ENCODE measurements at places on chromosomes 1 and 21. TPM values are rescaled to one million over a fixed set of nuclear protein-coding genes. Genes with fewer than 3 reads are reported as not detected.
A peak's percentile ranks its signal among the peaks of the same experiment; 100 is the strongest.

The IGSF21 gene
- 1.2 TPM for total RNA-seq

The DISP1 gene
- 11.6 TPM for total RNA-seq

The GLMN gene
- 9.1 TPM for total RNA-seq

- DNase-seq = no peak
Observed at GRCh38 chr1:45840704-45841103, 37.3 kb downstream of the MAST2 start.

DNA sequence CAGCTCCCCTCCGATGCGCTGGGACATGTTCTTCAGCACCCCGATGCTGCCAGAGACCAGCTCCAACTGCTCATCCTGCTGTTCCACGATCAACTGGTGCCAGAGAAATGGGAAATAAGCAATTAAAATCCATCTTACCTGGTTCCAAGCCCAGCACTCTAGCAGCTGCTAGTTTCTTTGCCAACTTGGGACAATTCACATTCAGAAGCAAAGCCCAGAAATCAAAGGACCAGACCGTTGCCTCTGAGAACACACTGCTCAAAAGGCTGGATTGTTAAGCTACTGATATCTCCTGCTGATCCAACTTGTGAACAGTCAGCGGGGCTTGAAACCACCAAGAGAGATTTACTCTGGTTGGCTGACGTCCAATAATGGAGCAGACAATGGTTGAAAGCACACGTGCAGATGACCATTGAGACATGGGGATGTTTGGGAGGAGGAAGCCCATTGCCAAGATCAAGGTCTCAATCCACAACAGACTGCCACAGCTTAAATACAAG is 34.4 kb downstream of the STX6 start:
- peak; percentile 85 for DNase-seq

- DNase-seq = no peak
Observed at GRCh38 chr1:1862905-1863547, 27.9 kb downstream of the GNB1 start.

- DNase-seq = no peak
Observed at GRCh38 chr1:183516725-183517124, 44.4 kb downstream of the SMG7 start.

DNA sequence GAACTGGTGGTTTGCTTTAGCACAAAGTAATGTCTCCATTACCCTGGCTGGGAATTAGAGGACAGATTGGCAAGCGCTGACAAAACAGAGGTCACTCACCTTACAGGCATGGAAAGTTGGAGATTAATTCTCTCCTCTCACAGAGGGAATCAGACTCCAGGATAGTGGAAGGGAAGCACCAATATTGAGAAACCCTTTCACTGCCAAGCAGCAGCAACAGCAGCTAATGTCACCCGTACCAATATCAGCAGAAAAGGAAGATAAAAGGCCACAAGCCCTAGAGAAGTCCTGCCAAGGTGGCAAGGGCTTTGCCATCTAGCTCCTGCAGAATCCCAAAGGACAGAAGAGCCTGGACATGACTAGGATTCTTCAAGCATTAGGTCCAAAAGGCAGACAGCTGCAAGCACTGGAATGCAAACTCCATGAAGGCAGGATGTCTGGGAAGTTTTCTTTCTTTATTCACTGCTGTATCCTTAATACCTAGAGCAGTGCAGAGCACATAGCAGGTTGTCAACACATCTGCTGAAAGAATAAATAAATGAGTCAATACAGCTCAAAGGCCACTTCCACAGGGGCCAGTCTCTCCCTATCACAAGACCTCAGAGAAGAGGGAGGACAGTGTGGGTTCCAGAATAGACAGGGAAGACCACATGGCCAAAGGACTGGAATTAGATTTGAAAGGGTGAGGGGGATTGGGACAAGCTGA is 57.2 kb downstream of the ERI3 start:
- DNase-seq = no peak

- no peak for DNase-seq
Observed at GRCh38 chr21:35504951-35505466, 455.9 kb upstream of the RUNX1 start.
